Kasumi-1 (cell line): ENCODE measurements at places on chromosomes 6 and 20.

DNA sequence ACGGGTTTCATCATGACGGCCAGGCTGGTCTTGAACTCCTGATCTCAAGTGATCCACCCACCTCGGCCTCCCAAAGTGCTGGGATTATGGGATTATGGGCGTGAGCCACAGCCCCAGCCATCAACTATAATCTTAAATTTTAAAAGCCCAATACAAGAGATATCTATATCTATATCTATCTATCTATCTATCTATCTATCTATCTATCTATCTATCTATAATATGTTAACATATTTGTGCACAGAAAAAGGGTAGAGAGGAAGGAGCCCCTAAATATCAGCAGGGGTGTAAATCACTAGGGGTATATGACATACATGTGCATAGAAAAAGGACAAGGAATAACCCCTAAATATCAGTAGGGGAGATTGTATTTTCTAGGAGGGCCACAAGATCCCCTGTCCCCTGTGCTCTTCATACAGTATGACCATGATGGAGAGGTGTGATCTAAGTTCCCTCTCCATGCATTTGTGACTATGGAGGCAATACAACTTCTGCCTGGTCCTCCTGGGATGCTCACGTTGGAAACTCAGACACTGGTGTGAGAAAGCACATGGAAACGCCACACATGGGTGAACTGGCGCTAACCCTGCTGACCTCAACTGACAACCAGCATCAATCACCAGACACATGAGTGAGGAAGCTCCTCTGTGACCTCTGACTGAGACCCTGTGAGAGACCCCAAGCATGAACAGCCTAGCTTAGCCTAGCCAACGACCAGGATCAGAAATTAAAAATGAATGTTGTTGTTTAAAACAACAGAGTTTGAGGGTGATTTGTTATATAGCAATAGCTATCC, 1.2 kb upstream of the SPATS1 start:
- no peak for DNase-seq

GRCh38 chr6:129871221-129871620, 10.1 kb upstream of the TMEM244 start:
- DNase-seq: no peak

- no peak for DNase-seq
These were observed 6.3 kb upstream of the PARD6B start for GRCh38 chr20:50724851-50725723.

GRCh38 chr6:25934735-25935313, 4.3 kb upstream of the SLC17A2 start:
- DNase-seq: no peak

DNA sequence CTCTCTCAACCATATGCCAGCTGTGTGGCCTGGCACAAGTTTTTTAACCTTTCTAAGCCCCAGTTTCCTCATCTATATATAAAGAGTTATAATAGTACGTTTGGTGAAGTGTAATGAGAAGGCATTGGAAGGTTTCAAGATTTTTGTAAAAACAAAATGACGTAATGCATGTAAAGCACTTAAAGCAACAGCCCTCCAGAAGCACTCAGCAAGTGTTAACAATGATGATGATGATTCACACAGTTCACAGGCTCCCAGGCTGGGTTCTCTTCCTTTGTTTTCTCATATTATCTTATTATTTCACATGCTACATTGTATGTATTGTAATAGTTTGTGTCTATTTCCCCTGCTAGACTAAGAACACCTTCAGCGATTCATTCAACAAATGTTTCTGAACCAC, 6.2 kb downstream of the CEP250 start:
- no peak for DNase-seq
